ENCODE measurements at places on chromosomes 6 and 20. TPM values are rescaled to one million over a fixed set of nuclear protein-coding genes. Genes with fewer than 3 reads are reported as not detected.
A peak's percentile ranks its signal among the peaks of the same experiment; 100 is the strongest.

DNA sequence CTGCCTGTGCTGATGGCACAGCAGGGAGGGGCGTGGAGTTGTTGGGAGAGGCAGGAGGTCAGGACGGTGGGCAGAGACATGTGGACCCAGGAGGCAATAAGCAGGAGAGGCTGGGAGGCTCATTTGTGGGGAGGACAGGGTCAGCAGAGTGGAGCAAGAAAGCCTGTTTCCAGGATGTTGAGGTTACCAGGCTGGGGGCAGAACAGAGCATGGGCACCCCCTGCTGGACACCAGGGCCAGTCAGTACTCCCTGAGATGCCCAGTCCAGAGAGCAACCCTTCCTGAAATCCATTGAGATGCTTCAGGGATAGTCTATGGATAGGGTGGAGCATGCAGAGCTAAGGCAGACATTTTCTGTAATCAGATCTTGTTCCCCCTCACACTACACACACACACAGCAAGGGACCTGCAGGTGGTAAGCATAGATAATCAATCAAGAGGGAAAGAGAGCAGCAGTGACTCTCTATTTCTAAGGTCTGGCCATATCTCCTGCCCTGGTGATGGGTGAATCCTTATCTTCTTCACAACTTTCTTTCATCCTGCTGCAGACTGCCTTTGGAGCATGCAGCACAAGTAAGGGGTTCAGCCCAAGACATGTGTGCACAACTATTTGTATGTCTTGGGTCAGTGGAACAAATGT lies 41.7 kb downstream of the MOCS1 start:
- peak; percentile 83 for DNase-seq
- no peak overlapping the region for H3K27ac ChIP-seq
- H3K36me3 ChIP-seq = no peaks in the 10 kb centered on the region
- no peaks in the 10 kb centered on the region for H3K27me3 ChIP-seq
- H3K4me1 ChIP-seq = peaks cover 5% of the 10 kb centered on the region
- no peak overlapping the region for H3K4me3 ChIP-seq

The KCNK17 gene
- total RNA-seq = 0.57 TPM

GRCh38 chr6:118680452-118681095 lies 29.2 kb upstream of the CEP85L start:
- no peak overlapping the region for H3K27ac ChIP-seq
- H3K27me3 ChIP-seq = no peaks in the 10 kb centered on the region
- H3K4me1 ChIP-seq = no peaks in the 10 kb centered on the region
- H3K36me3 ChIP-seq = no peaks in the 10 kb centered on the region
- no peak for DNase-seq

DNA sequence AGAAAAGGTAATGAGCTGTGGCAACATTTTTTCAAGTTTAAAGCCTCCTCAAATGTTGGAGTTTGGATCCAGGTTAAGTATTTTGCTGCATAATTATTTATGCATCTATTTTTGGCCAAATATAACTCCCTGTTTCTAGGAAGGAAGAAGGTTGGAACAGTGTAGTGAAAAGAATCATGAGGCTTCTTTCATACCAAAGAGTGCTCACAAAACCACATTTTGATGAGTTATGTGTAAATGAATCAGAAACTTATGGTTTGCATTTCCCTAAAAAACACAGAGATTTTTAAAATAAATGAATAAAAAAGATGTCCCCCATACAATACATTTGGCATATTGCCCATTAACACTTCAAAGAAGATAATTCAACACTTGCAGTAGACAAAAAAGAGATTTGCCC lies 246.9 kb upstream of the PRDM1 start:
- H3K4me1 ChIP-seq = no peaks in the 10 kb centered on the region
- no peak for DNase-seq
- no peaks in the 10 kb centered on the region for H3K36me3 ChIP-seq
- H3K4me3 ChIP-seq = no peak overlapping the region
- no peak overlapping the region for H3K27ac ChIP-seq
- no peaks in the 10 kb centered on the region for H3K27me3 ChIP-seq

The DEFB127 gene
- total RNA-seq = not detected

The PRRT1 gene
- 44.1 TPM for total RNA-seq

DNA sequence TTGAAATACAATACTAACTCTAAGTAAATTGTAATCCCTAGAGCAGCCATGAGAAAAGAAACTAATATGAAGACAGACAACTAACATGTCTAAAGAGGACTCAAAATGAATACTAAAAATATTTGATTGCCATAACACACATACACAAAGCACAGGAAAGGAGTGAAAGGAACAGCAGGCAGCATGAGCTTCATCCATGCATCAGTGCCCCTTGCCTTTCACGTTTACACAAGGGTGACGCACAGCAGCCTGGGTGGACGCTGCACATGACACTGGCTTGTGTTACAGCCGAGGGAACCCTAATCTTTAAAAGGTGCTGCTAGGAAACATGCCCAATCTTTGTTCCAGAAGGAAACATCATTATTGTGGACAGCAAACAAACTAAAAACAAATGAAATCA lies 123.5 kb downstream of the MAN1A1 start:
- H3K36me3 ChIP-seq = no peaks in the 10 kb centered on the region
- no peaks in the 10 kb centered on the region for H3K4me1 ChIP-seq
- no peak for DNase-seq
- H3K4me3 ChIP-seq = no peak overlapping the region
- no peak overlapping the region for H3K27ac ChIP-seq
- H3K27me3 ChIP-seq = no peaks in the 10 kb centered on the region

The SNX9 gene
- total RNA-seq = 35.6 TPM

DNA sequence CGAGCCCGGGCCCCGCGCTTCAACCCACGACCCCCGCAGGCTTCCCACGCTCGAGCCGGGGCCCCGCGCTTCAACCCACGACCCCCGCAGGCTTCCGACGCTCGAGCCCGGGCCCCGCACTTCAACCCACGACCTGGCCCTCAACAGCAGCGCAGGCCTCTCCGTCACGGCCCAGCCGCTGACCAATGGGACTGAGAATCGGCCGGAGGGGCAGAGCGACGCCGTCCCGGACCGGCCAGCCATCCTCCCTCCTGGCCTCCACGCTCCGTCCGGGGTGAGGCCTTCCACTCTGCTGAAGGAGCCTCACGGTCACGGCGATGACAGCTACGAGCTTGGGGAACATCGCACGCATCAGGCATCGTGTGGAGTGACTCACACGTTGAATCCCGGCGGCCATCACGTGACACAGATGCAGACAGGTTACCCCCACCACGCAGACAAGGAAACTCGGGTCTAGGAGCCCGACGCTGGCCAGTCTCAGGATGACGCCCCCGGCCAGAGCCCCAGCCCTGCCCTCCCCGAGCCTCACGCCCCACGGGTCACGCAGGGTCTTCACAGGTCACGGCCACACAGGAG lies 6.1 kb downstream of the KCNQ2 start:
- no peaks in the 10 kb centered on the region for H3K27me3 ChIP-seq
- H3K4me1 ChIP-seq = no peaks in the 10 kb centered on the region
- no peaks in the 10 kb centered on the region for H3K36me3 ChIP-seq
- H3K4me3 ChIP-seq = no peak overlapping the region

The MYMX gene
- total RNA-seq = 0.43 TPM

DNA sequence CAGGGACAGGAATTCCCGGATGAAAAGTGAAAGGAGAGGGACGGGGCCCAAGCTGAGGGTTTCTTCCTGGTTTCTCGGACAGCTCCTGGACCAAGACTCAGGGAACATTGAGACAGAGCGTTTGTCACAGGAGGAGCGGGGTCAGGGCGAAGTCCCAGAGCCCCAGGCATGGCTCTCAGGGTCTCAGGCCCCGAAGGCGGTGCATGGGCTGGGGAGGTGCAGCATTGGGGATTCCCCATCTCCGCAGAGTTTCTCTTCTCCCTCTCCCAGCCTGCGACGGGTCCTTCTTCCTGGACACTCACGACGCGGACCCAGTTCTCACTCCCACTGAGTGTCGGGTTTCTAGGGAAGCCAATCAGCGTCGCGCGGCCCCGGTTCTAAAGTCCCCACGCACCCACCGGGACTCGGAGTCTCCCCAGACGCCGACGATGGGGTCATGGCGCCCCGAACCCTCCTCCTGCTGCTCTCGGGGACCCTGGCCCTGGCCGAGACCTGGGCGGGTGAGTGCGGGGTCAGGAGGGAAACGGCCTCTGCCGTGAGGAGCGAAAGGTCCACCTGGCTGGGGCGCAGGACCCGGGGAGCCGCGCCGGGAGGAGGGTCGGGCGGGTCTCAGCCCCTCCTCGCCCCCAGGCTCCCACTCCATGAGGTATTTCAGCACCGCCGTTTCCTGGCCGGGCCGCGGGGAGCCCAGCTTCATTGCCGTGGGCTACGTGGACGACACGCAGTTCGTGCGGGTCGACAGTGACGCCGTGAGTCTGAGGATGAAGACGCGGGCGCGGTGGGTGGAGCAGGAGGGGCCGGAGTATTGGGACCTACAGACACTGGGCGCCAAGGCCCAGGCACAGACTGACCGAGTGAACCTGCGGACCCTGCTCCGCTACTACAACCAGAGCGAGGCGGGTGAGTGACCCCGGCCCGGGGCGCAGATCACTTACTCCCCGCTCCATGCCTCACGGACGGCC lies 54.6 kb upstream of the POLR1H start:
- H3K27ac ChIP-seq = peak overlapping the region; percentile 52
- H3K4me1 ChIP-seq = peaks cover 10% of the 10 kb centered on the region
- peak; percentile 52 for DNase-seq
- H3K27me3 ChIP-seq = no peaks in the 10 kb centered on the region
- H3K36me3 ChIP-seq = no peaks in the 10 kb centered on the region
- peak overlapping the region; percentile 44 for H3K4me3 ChIP-seq

The RAET1L gene
- total RNA-seq = not detected

The COL20A1 gene
- total RNA-seq = not detected

GRCh38 chr20:57451431-57451794 lies 60.2 kb downstream of the RBM38 start:
- DNase-seq = no peak
- no peak overlapping the region for H3K27ac ChIP-seq
- H3K4me3 ChIP-seq = no peak overlapping the region
- no peaks in the 10 kb centered on the region for H3K27me3 ChIP-seq
- peaks cover 3% of the 10 kb centered on the region for H3K4me1 ChIP-seq

The RTF2 gene
- total RNA-seq = 89.7 TPM

- H3K4me1 ChIP-seq = peaks cover 2% of the 10 kb centered on the region
- H3K4me3 ChIP-seq = no peak overlapping the region
- H3K27ac ChIP-seq = no peak overlapping the region
These were observed 199.4 kb upstream of the ZNF217 start for GRCh38 chr20:53792946-53793536.

GRCh38 chr6:46220352-46221221 lies 49.8 kb upstream of the ENPP5 start:
- no peaks in the 10 kb centered on the region for H3K4me1 ChIP-seq
- H3K27me3 ChIP-seq = no peaks in the 10 kb centered on the region
- H3K4me3 ChIP-seq = no peak overlapping the region

DNA sequence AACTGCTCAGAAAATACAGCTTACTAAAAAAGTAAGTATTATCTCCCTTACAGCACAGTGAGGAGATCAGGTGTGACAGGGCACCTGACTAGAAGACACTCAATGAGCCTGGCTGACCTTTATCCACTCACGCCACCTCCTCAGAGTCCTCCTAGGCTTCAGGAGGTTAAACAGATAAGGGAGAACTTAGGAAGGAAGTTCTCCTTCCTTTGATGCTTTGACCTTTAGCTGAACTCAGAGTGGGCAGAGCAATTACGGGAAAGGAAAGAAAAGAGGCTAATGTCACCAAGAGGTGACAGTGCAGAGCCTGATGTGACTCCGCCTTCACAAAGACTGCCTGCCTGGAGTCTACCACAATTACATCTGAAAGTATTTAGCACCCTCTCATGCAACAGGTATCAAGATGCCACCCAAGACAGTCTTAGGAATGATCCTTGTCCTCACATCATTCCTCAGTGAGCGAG lies 36.7 kb downstream of the MAN1A1 start:
- H3K4me1 ChIP-seq = no peaks in the 10 kb centered on the region
- H3K4me3 ChIP-seq = no peak overlapping the region
- no peak for DNase-seq
- H3K36me3 ChIP-seq = no peaks in the 10 kb centered on the region
- H3K27ac ChIP-seq = no peak overlapping the region

DNA sequence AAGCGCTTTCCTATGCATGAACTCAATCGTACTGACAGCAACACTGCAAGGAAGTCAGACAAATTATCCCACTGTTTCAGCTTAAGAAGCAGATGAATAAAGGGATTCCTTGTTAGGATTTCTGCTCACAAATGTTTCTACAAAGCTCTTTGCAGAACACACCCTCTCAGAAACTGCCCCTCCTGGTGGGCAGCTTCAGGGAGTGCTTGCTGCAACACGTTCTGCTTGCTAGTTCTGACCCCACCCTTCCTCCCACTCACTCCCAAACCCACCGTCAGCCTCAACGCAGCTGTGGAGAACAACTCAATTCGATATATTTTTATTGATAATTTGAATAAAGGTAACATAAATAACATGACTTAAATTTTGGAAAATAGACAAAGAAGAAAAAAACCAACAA lies 250.8 kb upstream of the PRDM1 start:
- no peak for DNase-seq
- no peak overlapping the region for H3K4me3 ChIP-seq
- no peaks in the 10 kb centered on the region for H3K4me1 ChIP-seq
- no peak overlapping the region for H3K27ac ChIP-seq
- H3K27me3 ChIP-seq = no peaks in the 10 kb centered on the region

The TP53TG5 gene
- total RNA-seq = not detected

The POU5F1 gene
- total RNA-seq = 61.2 TPM

GRCh38 chr6:134637847-134638437 lies 312.0 kb downstream of the ALDH8A1 start:
- no peak for DNase-seq
- no peaks in the 10 kb centered on the region for H3K27me3 ChIP-seq
- no peaks in the 10 kb centered on the region for H3K36me3 ChIP-seq

- no peaks in the 10 kb centered on the region for H3K27me3 ChIP-seq
- H3K36me3 ChIP-seq = no peaks in the 10 kb centered on the region
- H3K4me1 ChIP-seq = peaks cover 9% of the 10 kb centered on the region
- no peak overlapping the region for H3K4me3 ChIP-seq
- H3K27ac ChIP-seq = no peak overlapping the region
These were observed 24.3 kb downstream of the SCAF8 start for GRCh38 chr6:154757352-154758050.

- peaks cover 9% of the 10 kb centered on the region for H3K4me1 ChIP-seq
- H3K27ac ChIP-seq = no peak overlapping the region
- no peaks in the 10 kb centered on the region for H3K36me3 ChIP-seq
These were observed 1.8 kb upstream of the MAP7 start for GRCh38 chr6:136552054-136552453.

The CLVS2 gene
- not detected for total RNA-seq

The CDSN gene
- total RNA-seq = not detected

The SYCP2 gene
- 1.9 TPM for total RNA-seq

The RRAGD gene
- total RNA-seq = 12.9 TPM

GRCh38 chr20:24545168-24545567 lies 75.7 kb downstream of the SYNDIG1 start:
- H3K4me1 ChIP-seq = no peaks in the 10 kb centered on the region
- H3K27me3 ChIP-seq = no peaks in the 10 kb centered on the region
- no peaks in the 10 kb centered on the region for H3K36me3 ChIP-seq
- no peak overlapping the region for H3K27ac ChIP-seq
- DNase-seq = no peak
- no peak overlapping the region for H3K4me3 ChIP-seq

Data from ovary (tissue), 10 donors.